ENCODE measurements at places on chromosomes 7 and 10.

GRCh38 chr10:6379015-6379776, 176.5 kb downstream of the PFKFB3 start:
- DNase-seq, result no peak

GRCh38 chr10:94358480-94358879, 4.3 kb downstream of the NOC3L start:
- peak; percentile 95 for DNase-seq

DNA sequence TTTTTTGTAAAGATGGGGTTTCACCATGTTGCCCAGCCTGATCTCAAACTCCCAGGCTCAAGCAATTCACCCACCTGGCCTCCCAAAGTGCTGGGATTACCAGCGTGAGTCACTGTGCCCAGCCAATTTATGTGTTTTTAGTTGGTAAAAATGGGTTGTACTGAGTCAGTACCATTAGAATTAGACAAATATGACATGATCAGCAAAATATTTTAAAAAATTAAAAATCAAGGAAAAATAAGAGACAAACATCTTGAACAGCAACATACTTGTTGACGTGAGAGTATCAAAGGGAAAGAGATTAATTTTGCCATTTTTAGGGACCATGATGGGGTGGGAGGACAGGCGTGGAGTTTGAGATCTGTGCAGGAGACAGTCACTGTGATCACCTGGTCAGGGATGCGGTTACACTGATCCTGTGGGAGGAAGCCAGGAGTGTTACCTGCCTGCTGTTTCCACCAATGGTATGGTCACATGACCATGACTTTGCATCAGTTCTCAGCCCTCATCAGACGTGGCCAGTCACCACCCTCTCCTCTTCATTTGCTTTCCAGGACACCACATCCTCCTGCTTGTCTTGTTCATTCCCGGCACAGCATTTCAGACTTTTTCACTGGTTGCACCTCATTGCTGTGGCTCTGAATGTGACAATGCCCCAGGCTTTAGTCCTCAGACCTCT, 29.2 kb upstream of the ENO4 start:
- no peak for DNase-seq

DNA sequence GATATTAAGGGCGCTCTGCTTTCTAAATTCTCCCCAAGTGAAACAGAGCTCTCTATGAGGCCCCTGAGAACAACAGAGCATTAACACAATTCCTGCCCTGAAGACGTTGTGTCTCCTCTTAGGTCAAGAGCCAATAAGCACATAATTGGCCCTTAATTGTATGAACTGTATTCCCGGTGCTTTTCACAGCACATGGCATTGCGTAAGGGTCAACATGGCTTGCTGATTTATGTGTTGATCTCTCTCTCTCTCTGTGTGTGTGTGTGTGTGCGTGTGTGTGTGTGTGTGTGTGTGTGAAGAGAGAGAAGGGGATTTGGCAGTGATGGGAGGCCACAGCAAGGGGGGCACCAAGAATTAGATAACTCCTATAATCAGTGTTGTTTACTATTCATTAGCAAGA, 40.5 kb downstream of the LYZL1 start:
- DNase-seq, result no peak

- no peak for DNase-seq
Measured at GRCh38 chr7:140263277-140263676, 86.5 kb upstream of the KDM7A start.

DNA sequence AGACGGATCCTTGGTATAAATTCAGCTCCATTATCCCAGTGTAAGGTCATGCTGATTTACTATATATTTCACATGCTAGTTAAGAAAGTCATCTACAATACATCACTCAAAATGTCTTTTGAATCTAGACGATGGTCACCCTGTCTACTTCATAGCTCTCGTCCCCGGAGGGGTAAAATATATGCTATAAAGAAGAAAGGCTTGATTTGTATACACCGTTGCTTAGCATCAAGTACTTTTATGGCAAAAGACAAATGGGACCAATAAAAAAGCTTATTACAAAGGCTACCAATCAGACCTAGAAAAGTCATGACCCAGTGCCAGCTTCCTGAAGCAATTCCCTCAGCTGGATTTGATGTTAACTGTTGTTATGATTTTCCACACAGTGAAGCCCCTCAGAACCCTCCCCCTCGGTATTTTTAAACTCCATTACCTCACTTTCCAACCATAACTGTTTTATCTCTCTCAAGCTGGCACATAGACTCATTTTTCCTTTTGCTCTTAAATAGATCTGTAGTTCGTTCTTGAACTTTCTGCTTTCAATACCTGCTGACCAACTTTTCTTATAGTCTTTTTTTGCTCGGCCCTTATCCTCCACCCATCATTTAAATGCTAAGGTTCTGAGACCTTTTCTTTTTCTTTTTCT, 104.9 kb downstream of the DOCK4 start:
- no peak for DNase-seq

GRCh38 chr7:99617192-99617781, 541 bp downstream of the ZSCAN25 start:
- DNase-seq, result no peak

- no peak for DNase-seq
Measured at GRCh38 chr10:71638064-71638821, 81.3 kb downstream of the C10orf105 start.

GRCh38 chr7:83575436-83575835, 73.5 kb downstream of the SEMA3E start:
- no peak for DNase-seq

DNA sequence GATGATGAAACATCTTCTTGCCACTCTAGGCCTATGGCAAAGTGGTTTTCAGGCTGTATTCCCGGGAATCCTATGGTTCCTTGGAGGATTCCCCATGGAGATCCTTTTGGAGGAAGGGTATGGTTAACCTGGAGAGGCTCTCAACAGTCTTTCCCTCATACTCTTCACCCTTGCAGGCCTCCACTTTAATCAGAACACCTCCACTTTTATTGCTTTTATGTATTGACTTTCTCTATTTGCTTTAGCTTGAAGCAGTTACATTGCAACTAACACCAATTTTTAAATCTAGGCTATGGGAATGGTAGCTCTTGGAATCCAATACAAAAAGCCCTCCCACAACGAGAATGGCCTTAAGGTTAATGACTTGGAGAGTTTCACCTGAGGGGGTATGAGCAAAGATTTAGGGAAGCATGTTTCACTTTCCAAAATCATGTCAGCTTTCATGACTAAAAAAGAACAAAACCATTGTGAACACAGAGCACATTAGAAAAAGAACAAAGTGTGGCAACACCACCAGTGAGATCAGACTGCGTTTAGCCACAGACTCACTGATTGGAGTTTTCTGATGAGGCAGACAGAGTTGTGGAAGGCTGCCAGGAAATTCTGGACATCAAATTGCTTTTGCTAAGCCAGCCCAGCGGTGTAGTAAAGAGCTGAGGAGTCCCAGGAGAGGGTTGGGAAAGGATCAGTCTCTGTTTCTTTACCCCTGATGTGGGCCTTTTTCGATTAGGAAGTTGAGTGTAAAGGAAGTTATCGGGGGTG, 130.4 kb upstream of the BMPER start:
- DNase-seq, result no peak

GRCh38 chr7:22008683-22009082, 63.0 kb upstream of the CDCA7L start:
- no peak for DNase-seq

GRCh38 chr7:36287371-36288241, 102.1 kb upstream of the ANLN start:
- peak; percentile 48 for DNase-seq

DNA sequence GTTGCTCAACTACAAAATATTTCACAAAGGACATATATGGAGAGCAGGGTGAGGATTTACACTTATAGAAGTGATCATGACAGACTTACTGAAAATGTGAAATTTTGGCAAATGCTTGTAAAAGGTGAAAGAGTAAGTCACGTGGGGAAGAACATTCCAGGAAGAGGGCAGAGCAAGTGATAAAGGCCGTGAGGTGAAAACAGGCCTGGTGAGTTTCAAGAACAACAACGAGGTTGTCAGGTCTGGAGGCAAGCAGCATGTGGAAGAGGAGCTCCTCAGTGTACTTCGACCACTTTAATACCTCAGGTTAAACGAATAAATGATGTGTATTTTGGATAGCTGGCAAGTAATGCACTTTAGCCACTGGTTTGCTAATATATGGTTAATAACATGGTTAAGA, 706.7 kb downstream of the PCDH15 start:
- no peak for DNase-seq

GRCh38 chr7:133804127-133804526, 323.0 kb upstream of the LRGUK start:
- DNase-seq, result no peak

DNA sequence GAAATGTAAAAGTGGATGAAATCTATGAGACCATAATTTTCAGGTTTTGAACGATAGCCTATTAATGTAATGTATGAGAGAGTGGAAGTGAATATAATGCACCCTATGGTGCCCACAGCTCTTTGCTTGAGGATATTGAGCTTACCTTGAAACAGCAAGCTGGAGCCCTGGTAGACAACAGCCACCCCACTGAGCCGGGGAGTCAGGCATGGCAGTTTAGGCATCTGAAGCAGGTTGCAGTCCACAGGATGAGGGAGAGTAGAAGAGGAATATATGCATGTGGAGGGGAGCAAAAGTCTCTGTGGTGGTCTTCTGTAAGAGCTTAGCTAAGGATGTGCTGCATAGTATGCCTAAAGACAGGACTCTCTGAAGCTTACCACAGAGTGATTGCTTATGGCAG, 817.3 kb downstream of the DNAJB9 start:
- no peak for DNase-seq

- DNase-seq, result no peak
Measured at GRCh38 chr7:142754681-142755575, 5.7 kb downstream of the PRSS1 start.

- peak; percentile 70 for DNase-seq
Measured at GRCh38 chr10:78623578-78624215, 445.1 kb upstream of the ZMIZ1 start.

GRCh38 chr7:134885967-134886352, 100.3 kb upstream of the AGBL3 start:
- DNase-seq, result peak; percentile 76

DNA sequence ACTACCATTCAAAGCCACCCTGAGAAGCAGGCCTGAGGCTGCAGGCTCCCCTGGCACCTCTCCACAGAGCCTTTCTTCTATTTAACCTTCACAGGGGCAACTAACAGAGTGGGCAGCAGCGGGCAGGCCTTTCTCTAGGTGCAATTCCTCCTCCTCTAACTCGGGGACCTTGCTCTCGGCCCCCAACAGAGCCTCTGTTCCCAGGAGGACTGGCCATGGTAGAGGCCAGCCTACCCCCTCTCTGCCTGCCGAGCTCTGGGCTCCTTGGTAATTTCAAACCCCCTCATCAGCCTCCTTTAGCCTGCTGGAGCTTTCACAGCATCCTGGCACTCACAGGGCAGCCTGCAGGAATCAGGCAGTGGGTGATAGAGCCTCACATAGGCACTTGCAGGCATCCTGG, 920.8 kb upstream of the ZNF722 start:
- DNase-seq, result no peak

Data from ELR (cell line).